ENCODE measurements at places on chromosomes 13 and 19.

GRCh38 chr13:48496271-48497161 lies 36.4 kb downstream of the RCBTB2 start:
- DNase-seq, result no peak

DNA sequence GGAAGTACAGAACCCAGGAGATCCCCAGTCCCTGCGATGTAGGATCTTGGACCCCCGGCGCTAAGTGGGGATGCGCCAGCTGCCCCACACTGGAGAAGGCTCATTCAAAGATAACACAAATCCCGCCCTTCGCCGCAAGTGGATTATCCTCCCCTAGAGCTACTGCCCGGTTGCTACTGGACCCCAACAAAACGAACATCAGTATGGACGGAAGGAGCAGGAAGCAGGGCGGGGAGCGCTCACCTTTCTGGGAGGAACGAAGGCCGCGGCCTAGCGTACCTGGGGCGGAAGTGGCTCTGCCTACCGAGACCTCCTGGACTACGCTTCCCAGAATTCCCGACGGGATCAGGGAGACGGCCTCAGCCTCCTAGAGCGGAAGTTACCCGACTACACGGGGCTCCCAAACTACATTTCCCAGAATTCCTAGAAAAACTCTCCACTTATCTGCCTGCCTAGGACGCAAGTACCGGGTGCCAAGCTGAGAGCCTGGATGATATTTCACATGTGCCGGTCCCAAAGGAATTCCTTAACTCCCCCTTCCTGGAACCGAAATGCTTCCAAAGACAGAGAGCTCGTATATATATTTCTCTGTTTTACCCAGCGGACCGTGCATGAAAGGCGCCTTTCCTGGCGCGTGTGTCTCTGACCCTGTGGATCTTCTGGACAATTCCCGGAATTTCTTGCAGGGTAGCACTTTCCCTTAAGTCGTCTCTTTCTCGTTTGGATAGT lies at the start of gene ZNF112:
ZNF112 (minus strand) TSS at position 298 of the 729 bp plus-strand sequence. CDS start 16,141 bp downstream, outside the sequence.
- DNase-seq, result peak; percentile 51

DNA sequence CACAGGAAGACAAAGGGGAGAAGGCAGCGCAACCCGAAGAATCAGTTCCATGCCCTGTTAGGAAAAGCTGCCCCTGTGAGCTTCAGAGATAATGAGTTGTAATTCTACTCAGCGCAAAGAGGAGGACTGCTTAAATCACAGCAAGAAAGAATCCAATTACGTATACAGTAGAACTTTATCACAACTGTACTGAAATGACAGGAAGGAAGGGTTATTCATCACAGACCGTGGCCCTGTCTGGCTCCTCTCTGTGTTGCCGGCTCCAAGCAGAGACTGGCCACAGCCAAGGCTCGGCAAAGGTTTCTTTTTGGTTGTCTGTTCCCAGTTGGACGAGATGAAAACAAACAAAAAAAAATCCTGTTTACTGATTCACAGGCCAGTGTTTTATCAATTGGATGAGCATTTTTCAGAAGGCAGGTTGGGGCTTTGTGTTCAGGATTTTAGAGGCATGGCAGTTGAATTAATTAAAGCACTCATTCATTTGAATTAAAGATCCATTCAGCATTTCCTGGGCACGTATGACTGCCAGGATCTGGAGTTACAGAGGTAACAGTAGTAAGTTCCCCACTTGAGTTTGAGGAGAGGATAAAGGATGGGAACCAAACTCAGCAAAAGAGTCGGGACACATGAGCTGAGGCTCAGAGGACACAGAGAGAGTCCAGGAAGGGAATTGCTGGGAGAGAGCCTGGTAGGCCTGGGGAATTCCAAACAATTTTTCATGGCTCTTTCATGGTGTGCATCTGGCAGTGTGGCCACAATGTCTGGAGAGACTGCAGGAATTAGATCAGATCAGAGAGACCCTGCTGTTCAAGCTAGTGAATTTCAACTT lies 341.0 kb downstream of the DNAJC15 start:
- no peak for DNase-seq

DNA sequence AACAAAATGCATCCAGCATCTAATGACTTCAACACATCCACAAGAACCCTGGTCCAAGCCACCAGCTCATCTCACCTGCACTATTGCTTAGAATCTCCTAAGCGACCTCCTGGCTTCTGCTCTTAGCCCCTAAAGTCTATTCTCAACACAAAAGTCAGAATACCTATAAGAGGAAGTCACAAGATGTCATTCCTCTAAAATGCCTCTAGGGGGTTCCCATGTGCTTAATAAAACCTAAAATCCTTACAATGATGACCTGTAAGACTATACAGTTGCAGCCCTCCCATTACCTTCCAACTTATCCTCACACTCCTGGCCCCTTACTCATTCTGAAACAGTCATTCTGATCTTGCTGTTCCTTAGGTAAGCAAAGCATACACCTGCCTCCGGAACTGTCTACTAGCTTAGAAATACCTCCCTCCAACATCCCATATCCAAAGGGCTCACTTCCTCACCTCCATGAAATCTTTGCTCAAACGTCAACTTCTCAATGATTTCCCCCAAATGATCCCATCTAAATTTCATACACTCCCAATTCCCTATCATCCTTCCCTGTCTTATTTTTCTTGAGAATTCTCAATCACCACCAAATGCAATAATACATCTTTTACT lies 10.0 kb downstream of the ATP7B start:
- peak; percentile 59 for DNase-seq

GRCh38 chr19:4402171-4403004 lies at the start of gene CHAF1A:
TSS of gene CHAF1A (plus strand) at chr19:4402640. CDS start at chr19:4402763, 123 bp downstream.
- DNase-seq, result peak; percentile 100
